ENCODE measurements at places on chromosomes 7 and 10.

- no peak for DNase-seq
Observed at GRCh38 chr10:96712662-96713271, 7.5 kb downstream of the PIK3AP1 start.

DNA sequence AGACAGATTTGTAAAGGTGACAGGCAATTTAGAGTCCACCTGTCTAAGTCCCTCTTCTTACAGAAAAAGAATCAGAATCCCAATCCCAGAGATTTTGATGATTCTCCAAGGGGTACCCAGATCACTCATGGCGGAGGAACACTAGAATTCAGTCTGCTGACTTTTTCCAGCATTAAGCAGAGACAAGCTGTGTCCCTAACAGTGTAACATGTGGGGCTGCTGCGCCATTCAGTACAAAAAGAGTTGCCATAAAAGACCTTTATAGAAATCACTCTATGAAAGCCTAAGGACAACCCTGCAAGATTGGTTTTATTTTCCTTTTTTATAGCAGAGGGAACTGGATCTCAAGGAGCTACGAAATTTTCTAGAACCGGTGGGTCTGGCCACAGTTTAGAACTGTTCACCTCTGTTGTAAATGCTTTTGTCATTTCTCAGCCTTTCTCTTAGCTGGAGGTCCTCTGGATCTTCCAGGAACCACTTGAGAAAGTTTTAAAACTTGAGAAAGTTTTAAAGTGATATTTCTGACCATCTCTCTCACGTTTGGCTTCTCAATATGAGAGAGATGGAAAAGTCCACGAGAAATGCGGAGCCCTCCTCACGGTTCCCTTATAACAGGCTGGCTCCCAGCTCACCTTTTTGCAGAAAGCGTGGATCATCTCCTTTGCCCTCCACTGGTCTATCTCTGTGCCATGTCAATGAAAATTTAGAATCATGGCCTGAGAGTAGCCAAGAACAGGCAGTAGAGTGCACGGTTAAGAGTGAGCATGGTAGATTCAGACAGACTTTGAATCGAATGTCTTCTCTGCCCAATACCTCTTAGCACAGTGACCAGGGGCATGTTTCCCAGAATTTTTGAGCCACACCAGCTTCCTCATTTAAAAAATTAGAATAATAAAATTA lies 826 bp downstream of the GIMAP7 start:
- DNase-seq = no peak

DNA sequence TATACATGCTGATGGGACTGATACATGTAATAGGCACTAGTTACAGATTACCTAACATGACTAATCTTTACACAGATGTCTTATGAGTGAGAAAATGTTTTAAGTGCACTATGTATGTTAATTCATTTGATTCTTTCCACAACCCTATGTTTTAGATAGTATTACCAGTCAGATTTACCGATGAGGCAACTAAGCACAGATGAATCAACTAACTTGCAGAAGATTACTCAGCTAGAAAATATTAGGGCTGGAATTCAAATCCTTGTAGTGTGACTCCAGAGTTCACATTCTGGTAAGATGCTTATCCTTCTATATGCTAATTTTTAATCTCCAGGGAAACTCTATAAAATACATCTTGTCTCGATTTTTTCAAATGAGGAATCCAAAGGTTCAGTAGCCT lies 964.9 kb downstream of the REEP3 start:
- DNase-seq = peak; percentile 86

DNA sequence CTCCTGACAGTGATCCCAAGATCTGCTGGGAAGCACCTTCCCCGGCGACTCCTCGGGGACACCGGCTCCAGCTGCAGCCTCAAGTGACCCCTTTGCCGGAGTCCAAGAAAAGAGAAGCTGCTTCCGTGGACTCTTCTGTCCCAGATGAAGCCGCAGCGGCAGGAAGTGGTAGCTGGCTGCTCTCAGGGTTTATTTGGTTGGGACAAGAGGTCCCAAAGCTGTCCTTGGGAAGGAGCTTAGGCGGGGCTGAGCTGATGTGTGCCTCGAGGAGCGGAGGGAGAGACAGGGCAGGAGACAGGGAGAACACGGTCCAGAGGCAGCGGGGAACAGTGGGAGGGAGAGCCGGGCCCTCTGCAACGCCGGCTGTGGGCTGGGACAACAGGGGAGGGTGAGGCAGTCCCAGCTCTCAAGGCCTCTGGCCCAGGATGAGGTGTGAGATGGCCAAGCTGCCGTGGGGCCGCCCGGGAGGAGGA lies 13.1 kb upstream of the FAM20C start:
- DNase-seq = no peak

GRCh38 chr7:24304494-24305095 lies 20.6 kb downstream of the NPY start:
- no peak for DNase-seq

All from fibroblast of skin of abdomen (primary cell).